Melanocyte of skin (primary cell): ENCODE measurements at places on chromosomes 13 and 19. TPM values are rescaled to one million over a fixed set of nuclear protein-coding genes. Genes with fewer than 3 reads are reported as not detected.

PSG1 gene
- not detected in 2 replicates for total RNA-seq

RAB11B gene
- total RNA-seq = 25.4 and 43.3 TPM in 2 replicates

ZNF728 gene
- total RNA-seq = not detected in 2 replicates

COL4A2 gene
- 77.4 and 152 TPM in 2 replicates for total RNA-seq

MISP gene
- total RNA-seq = not detected in 2 replicates

PRKCG gene
- total RNA-seq = not detected in 2 replicates

MYH14 gene
- total RNA-seq = 0.46 and 1.00 TPM in 2 replicates

LAIR1 gene
- total RNA-seq = not detected in 2 replicates

PRODH2 gene
- total RNA-seq = not detected in 2 replicates
